Stromal cell of bone marrow (primary cell): ENCODE measurements at places on chromosomes 2 and 18.

DNA sequence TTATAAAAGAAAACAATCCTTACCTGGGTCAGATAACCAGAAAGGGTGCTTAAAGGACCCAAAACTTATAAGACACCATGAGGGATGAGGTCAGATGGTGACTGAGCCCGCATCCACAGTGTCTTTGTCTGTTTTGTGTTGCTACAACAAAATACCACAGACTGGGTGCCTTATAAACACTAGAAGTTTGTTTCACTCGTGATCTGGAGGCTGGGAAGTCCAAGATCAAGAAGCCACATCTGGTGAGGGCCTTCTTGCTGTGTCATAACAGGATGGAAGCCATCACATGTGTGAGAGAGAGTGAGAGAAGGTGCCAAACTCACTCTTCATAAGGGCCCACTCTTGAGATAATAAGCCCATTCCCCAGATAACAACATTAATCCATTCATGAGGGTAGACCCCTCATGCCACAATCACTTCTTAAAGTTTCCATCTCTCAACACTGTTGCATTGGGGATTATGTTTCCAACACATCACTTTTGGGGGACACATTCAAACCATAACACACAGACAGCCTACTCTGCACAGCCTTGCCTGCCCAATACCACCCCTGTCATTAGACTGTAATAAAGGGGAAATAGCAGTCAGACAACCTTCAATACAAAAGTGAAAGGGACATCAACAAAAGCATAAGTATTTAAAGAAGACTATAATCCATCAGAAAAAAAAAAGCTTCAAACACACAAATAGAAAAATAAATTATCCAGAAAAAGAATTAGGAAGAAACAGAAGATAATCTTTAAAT is 249.8 kb downstream of the ANAPC1 start:
- no peak for DNase-seq

GRCh38 chr18:26593365-26594320 is 45.3 kb upstream of the KCTD1 start:
- DNase-seq, result no peak

- DNase-seq, result peak; percentile 39
These were observed 228.0 kb downstream of the ETAA1 start for GRCh38 chr2:67625178-67625577.

GRCh38 chr2:240258685-240259084 is 118.2 kb upstream of the OTOS start:
- DNase-seq, result no peak

DNA sequence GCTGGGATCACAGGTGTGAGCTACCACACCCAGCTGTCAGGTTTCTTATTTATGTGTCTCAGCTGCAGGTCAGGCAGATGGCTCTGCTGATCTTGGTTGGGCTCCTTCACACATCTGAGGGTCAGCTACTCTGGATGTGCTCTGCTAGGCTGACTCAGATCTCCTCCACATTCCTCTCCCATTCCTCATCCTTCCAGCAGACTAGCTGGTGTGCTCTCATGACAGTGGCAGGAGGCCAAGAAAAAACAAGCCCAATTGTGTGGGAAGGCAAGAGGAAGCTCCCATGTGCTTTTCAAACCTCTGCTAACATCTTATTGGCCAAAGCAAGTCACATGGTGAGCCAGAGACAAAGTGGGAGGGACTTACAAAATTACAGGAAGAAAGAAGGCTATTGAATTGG is 11.7 kb upstream of the MSH6 start:
- DNase-seq, result peak; percentile 91

DNA sequence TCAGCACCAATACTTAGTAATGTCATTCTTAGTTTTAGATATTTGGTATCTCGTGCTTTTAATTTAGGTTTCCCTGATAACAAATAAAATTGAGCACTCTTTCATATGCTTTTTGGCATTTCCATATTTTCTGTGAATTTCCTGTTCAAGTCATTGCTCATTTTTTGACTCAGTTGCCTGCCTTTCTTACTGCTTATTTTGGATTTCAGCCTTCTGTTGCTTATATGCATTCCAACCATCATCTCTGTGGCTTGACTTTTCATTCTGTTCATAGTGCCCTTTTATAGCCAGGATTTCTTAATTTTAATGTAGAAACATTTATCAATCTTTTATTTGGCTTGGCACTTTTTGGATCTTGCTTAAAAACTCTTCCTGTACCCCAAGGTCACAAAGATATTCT is 14.5 kb upstream of the KIF3C start:
- DNase-seq, result peak; percentile 73

DNA sequence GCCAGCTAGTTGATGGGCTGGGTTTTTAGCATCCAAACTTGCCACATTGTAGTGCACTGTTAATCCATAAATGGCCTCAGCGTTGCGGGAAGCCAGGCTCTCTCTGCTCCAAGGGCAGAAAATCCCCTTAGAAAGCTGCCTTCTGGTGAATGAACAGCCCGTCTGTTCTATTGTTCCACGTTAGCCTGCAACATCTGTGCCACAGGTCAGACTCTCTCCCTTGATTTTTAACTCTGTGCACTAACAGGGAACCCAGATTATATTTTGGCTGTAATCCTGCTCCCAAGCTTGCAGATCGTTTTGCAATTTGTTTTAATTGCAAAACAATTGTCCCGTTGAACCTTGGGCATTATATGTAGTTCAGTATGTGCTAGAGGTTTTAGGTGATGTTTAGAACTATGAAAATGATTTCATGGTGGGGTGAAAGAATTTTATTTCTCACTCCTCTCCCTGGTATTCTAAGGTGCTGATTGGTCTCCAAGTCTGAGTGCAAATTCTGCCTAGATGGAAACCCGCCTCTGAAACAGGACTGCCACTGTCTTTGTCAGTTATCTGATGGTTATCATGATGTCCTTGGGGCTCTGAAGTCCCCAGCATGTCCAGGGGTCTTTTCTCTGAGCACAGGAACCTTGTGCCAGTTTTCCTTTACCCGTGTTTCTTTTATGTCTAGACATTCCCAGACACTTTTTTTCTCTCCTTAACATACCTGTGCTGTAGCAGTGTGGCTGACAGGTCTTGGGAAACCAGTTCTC is 106.6 kb downstream of the MAP4K4 start:
- no peak for DNase-seq

DNA sequence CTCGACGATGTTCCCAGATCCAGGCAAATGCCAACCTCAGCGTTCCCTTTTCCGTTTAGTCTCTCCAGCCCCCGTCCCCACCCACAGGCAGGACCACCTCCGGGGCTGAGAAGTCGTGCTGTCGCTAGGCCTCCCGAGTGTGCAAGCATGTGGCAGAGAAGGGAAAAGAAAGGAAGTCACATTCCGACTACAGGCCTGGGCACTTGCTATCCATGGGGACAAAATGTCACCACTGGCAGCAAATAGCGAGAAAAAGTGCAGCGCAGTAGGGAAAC is 420 bp downstream of the PIGN start:
- peak; percentile 2 for DNase-seq

- DNase-seq, result no peak
These were observed 34.6 kb upstream of the INSIG2 start for GRCh38 chr2:118053681-118054080.

DNA sequence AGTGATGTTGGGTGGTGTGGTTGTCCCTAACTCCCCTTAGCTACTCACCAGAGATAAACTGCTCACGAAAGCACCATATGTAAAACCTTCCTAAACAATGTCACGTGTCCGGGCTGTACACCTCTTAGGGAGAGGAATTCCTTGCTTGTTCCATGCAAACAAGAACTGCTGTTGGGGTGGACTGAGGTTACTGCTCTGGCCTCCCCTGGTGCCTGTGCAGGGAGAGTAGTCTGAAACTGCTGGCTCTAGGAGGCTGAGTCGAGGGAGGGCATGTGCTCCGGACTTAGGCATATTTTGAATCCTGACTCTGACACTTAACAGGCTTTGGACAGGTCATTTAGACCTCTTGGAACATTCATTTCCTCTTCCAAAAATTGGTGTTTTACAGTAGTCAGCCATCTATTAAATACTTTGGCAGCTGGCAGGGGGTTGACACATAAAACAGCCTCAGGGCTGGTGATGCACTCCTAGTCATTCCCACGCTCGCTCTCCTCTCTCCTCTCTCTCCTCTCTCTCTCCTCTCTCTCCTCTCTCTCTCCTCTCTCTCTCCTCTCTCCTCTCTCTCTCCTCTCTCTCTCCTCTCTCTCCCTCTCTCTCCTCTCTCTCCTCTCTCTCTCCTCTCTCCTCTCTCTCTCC is 10.6 kb downstream of the THNSL2 start:
- peak; percentile 33 for DNase-seq

- DNase-seq, result no peak
These were observed 30.5 kb downstream of the ASB1 start for GRCh38 chr2:238456970-238457926.

DNA sequence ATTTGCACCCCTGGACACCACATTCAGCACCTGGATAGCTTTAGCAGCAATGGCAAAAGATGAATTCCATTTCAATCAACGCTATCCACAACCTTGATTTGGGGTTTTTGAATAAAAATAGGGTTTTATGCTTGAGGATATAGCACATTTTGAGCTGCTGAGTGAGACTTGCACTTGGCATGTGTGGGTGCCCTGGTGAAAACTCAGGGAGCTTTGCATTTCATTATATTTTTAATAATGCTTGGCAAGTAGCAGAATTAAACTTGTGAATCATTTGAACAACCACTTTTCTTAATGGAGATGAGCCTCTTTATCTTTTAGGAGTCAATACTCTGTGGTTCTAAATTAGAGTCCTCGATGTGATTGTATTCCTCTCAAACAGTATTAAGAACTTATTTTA is 252.4 kb downstream of the PLCL1 start:
- DNase-seq, result no peak

- DNase-seq, result no peak
These were observed 71.6 kb downstream of the ACTR2 start for GRCh38 chr2:65299246-65299645.

- DNase-seq, result no peak
These were observed 162.4 kb upstream of the NABP1 start for GRCh38 chr2:191515551-191515950.

GRCh38 chr18:55491616-55492015 is 96.4 kb downstream of the TCF4 start:
- DNase-seq, result no peak

GRCh38 chr2:199431746-199432213 is 26.0 kb downstream of the SATB2 start:
- DNase-seq, result no peak

GRCh38 chr2:113217455-113218282 is 43.9 kb downstream of the PSD4 start:
- no peak for DNase-seq

DNA sequence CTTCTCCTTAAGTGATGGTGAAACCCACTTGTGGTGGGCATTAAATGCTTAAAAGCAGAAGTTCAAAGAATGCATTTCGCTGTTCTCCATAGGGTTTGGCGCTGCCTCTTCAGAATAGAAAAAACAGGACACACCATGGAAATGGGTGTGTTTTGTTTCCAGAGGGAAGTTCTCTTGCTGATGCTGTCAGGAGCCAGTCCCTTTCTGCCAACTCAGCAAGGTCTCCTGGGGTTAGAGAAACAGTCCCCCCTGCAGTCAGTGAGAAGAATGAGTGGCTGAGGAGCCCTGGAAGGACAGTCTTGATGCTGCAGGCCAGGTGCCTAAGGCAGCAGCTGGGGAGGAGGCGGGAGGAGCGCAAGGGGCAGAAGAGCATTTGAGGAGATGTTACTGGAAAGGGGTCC is 37.8 kb upstream of the ASAP2 start:
- DNase-seq, result no peak

DNA sequence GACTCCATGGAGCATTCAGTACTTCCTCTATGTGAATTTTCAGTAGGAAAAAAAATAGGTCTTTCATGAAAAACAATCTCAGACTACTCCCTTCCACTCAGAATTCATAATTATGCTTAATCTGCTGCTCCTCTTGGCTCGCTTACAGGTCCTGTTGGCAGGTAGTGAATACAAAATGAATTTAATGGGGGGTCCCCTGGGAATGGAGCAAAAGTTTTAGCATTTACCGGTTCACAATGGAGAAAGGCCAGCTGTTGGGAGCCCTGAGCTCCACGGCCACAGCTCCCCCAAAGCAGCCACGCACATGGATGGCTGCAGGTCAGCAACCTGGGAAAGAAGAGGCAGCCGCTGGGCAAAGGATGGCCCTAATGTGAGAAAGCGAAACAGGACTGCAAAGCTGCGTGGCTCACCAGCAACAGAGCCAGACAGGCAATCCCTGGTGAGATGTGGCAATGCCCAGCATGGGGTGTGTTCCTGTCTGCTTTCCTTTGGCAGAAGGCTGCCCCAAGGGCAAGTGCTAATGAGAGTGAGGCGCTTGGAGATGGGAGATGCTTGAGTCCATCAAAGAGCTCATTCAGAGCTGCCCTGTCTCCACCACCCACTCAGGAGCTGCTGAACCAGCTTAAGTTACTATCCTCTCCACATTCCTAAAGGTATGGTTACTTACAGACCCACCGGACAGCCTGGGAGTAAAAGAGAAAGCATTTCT is 447.4 kb downstream of the EPHA4 start:
- no peak for DNase-seq
